ENCODE measurements at places on chromosomes 7 and 10.
A peak's percentile ranks its signal among the peaks of the same experiment; 100 is the strongest.

- peak; percentile 69 for DNase-seq
Observed at GRCh38 chr10:124626759-124627380, 117.3 kb downstream of the FAM53B start.

GRCh38 chr10:106467506-106467905 is 697.0 kb downstream of the SORCS1 start:
- DNase-seq, result no peak

GRCh38 chr7:139523968-139524815 is 707 bp downstream of the CLEC2L start:
- no peak for DNase-seq

DNA sequence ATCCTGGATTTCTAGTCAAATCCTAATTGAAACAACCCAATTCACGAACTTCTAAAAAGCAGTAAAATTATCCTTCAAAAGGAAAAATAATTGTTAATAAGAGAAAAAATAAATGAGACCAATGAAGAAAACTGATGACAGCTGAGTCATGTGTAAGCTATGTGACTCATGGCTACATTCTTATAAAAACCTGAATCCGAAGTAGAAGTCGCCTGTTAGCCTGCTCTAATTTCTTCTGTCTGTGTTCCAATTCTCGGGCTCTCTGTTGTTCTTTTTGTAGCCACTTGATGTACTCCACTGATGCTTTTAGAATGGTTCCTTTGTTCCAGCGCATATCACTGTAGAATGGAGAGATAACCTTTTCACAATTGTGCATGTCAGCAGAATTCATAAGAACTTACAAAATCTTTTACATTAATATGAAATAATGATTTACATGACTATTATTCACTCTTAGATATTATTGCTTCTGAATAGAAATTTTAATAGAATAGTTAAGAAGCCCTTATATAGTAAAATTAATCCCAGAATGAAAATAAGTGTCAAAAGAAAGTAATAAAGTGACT is 88.8 kb downstream of the TFEC start:
- no peak for DNase-seq

Data from activated CD4-positive, alpha-beta memory T cell treated with anti-CD3 and anti-CD28 coated beads, Interleukin-2, amount 10 ng/mL, durations not matched to agents 7 days and 5 days (primary cell).